ENCODE measurements at places on chromosomes 4 and X.

- DNase-seq = no peak
Observed at GRCh38 chrX:136397001-136397400, 90.7 kb upstream of the BRS3 start.

DNA sequence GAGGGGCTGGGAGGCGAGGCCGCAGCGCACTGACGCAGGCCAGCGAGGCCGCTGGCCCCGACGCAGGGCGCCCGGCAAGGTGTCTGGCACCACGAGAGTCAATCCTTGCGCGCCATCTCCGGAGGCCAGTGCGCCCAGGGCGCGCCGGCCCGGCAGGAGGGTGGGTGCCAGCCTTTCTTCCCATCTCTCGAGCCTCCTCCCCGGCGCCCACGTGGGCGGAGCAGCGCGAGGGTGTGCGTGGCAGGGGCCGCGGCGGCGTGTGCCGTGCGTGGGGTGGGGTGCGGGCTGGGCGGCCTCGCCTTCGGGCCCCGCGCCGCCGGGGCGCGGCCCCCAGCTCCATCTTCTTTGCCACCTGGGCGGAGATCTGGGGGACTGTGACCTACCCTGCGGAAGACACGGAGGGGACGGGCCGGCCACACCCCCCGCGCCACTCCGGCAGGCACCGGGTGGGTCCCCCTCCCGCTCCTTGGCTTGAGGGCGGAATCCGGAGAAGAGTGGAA, 877 bp downstream of the JAKMIP1 start:
- no peak for DNase-seq

GRCh38 chr4:173748353-173748752, 218.3 kb upstream of the HAND2 start:
- DNase-seq = no peak

DNA sequence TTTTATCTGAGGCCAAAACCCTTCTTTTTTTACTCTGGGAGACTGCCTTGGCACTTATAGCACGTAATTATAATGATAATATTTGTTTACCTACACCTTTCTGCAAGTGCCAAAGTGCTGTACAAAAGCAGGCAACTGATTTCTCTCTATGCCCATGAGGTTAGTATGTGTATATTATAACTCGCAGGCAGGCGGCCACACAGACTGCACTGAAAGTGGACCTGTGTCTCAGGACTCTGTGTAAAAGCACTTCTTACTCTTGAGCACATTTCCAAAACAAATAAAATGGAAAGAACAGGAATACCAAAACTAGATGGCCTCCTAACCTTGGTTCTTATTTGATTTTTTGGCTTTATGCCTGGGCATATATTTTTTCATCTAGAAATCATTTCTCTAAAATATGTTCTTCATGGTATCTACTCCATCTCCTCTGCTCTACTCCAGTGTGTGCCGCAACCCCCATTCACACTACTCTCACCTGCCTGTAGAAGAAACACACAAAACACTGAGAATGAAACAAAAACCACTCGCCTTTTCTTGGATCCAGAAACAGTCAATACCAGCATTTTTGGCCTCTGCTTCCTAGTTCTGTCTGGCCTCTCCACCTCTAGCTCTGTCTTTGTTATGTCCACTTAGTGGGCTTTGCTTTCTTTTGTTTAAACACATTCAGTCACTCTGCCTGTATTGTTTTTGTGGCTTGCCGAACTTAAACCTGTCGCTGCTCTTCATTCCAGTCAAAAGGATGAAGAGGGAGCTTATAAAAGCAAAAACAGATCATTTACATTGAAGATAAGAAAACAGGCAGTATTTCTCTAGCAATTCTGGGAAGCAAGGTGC, 934.5 kb upstream of the TENM3 start:
- no peak for DNase-seq

GRCh38 chr4:119211867-119212233, 663 bp upstream of the USP53 start:
- DNase-seq = no peak

- no peak for DNase-seq
Observed at GRCh38 chr4:172998527-172999469, 169.8 kb upstream of the GALNT7 start.

DNA sequence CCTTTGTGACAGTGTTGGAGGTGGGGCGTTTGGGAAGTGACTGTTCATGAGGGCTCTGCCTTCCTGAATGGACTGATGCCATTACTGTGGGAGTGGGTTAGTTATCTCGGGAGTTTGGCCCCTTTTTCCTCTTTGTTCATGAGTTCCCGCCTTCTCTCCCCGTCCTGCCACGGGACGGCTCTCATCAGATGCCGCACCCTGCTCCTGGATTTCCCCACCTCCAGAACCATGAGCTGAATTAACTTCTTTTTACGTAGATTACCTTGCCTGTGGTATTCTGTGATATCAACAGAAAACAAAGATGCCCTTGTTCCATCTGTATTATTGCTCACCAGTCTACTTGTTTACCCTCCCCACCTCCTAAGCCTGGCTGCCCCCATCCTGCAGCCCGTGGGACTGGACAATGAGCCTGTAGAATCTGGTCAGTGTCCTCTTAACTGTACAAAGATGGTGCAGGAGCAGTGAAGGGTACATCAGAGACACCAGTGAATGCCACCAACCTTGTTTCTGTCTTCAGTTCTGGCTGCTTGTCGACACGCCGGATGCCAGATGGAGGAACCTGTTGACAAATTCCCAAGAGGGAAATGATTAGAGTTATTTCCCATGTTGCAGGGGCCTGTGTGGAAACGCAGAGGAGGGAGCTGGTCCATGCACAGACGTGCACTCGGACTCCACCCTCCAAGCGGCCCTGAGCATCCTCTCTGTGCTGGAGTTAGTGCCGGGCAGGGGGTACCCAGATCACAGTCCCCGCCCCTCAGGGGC, 104.7 kb downstream of the ABLIM2 start:
- DNase-seq = no peak

DNA sequence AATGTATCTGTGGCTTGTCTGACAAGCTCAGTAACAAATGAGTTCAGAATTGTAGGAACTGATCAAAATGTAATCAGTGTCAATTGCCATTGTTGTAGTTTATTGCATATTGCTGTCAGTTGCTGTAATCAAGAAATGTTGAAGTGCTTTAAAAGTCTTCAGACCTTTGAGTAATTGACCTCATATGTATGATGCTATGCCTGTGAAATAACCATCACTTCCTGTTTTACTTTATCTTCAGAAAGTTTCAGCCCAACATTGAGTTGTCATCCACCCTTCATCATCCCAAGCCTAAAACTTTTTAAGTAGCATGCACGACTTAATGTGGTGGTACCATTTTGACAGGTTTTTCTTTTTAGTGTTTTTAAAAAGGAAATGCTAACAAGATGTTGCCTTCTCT, 212.4 kb downstream of the ARHGAP10 start:
- no peak for DNase-seq

- DNase-seq = no peak
Observed at GRCh38 chr4:19684084-19684483, 567.6 kb upstream of the SLIT2 start.

DNA sequence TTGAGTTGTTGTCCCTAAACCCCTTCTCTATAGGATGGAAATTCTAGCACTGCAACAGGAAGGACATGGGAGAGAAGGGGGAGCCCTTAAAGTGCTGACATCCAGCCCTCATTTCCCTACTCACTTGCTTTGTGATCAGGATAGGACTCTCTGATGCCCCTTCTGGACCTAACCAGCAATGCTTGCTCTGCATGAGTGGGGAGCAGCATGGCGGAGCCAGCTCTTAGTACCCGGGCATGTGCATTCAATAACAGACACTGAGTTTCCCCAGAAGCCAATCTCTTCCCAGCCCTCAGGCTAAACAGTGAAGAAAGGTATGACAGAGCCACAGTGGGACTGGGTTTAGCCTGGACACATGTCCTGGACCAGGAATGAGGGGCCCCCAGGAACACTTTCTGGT, 14.0 kb downstream of the SOD3 start:
- no peak for DNase-seq

- DNase-seq = no peak
Observed at GRCh38 chrX:24782011-24782410, 88.3 kb downstream of the POLA1 start.

DNA sequence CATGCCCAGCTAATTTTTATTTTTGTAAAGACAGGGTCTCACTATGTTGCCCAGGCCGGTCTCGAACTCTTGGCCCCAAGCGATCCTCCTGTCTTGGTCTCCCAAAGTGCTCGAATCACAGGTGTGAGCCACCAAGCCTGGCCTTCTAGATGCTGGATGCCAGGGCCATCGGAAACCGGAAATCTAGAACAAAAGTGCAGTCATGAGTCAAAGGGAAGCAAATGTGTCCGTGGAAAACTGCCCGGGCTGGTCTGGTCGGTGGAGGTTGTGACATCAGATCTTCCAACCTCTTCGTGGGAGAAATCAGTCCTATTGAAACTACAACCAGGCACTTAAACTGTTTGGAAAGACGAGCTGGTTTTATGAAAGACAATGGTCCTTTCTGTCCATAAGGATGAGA, 92.3 kb upstream of the SHOX start:
- no peak for DNase-seq

DNA sequence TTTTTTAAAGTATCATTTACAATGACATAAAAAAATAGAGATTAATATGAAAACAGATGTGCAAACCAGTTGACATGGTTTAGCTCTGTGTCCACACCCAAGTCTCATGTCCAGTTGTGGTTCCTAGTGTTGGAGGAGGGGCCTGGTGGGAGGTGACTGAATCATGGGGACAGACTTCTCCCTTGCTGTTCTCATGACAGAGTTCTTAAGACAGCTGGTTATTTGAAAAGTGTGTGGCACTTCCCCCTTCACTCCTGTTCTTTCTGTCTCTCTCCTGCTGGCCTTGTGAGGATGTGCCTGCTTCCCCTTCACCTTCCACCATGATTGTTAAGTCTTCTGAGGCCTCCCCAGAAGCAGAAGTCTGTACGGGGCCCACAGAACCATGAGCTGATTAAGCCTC, 23.8 kb downstream of the CNOT6L start:
- no peak for DNase-seq

- DNase-seq = no peak
Observed at GRCh38 chr4:96145601-96146000, 305.7 kb downstream of the PDHA2 start.

DNA sequence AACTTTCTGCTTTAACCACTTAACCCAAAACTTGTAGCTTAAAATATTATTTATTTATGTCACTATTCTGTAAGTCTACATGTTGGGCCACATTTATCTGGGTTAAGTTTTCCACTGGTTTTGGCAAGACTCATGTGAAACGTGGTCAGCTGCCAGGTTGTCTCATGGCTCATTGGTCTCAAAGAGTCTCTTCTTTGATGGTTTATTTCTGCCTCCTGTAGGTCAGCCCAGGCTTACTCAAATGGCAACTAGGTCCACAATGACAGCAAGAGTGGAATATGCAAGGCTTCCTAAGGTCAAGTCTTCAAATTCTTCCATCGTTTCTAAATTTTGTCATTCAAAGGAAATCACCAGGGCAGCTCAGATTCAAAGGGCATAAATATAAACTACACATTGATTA, 828.7 kb downstream of the PCDH7 start:
- DNase-seq = no peak

- DNase-seq = no peak
Observed at GRCh38 chrX:47166126-47166525, 21.1 kb downstream of the RBM10 start.

DNA sequence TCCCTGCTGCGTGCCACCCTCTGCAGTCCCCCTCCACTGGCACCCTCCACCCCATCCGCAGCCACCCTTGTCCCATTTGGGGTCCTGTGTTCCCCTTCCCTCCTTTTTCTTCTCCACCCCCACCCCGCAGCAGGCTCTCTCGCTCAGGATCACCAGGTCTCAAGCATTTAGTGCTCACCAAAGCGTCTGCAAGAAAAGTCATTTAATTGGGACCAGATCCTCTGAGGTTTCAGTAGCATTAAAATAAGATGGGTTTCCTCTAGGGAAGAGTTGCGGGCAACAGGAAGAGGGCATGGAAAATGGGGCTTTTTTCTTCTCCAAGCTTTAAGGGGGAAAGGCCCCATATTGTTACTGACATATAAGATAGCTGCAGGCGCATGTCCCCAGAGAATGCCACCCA, 4.9 kb upstream of the HAUS7 start:
- DNase-seq = no peak

Data from SW 1271 (cell line).